ENCODE measurements at places on chromosomes 11 and 22.

DNA sequence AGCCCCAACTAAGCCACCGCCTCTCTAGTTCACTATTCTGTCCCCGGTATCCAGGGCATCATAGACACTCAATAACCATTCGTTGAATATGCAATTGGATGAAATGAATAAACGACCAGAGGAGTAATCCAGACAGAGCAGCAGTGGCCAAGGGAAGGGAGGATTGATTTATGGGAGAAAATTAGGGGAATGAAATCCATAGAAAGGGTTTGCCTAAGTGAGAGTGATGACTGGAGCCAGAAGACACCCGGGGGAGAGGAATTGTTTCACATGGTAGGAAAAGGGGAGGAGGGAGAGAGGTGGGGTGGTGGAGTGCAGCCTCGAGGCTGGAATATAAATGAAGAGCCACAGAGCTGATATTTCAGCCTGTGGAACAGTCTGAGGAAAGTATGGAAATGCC is 168.2 kb downstream of the COMMD9 start:
- H3K36me3 ChIP-seq, result no peaks in the 10 kb centered on the region
- H3K4me1 ChIP-seq, result no peaks in the 10 kb centered on the region
- DNase-seq, result no peak
- no peak overlapping the region for H3K27ac ChIP-seq
- no peak overlapping the region for H3K4me3 ChIP-seq

- DNase-seq, result no peak
- no peaks in the 10 kb centered on the region for H3K4me1 ChIP-seq
- no peak overlapping the region for H3K27ac ChIP-seq
These were observed 17.6 kb downstream of the KCNJ4 start for GRCh38 chr22:38437416-38437815.

DNA sequence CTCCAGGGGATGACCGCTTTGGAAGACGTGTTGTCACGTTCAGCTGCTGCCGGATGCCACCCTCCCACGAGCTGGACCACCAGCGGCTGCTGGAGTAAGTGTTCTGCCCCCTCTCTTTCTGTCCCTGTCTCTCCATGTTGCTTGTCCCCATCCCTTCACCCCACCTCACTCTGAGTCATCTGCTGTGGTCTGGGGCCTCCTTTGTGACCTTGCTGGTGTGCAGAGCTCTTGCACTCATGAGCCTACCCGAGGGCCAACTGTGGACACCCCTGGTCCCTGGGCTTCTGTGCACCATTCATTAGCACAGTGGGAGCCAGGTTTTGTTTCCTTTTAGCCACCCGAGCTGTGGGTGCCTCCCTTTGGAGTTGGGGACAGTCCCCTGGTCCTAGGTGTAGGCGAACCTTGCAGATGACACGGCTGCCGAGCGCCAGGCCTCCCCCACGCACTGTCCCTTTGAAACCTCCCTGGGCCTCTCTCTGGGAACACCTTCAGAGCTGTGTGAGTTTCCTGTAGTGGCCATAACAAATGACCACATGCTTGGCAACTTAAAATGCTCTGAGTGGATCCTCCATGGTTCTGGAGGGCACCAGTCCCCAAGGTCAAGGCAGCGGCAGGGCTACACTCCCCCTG is 49.8 kb downstream of the ARHGAP8 start:
- peak overlapping the region; percentile 90 for H3K27ac ChIP-seq
- no peak overlapping the region for H3K4me3 ChIP-seq
- no peak for DNase-seq
- no peaks in the 10 kb centered on the region for H3K4me1 ChIP-seq
- H3K27me3 ChIP-seq, result peaks cover 35% of the 10 kb centered on the region

- no peaks in the 10 kb centered on the region for H3K27me3 ChIP-seq
- DNase-seq, result no peak
- peaks cover 4% of the 10 kb centered on the region for H3K4me1 ChIP-seq
These were observed 189.9 kb downstream of the ARHGAP42 start for GRCh38 chr11:100876815-100877520.

DNA sequence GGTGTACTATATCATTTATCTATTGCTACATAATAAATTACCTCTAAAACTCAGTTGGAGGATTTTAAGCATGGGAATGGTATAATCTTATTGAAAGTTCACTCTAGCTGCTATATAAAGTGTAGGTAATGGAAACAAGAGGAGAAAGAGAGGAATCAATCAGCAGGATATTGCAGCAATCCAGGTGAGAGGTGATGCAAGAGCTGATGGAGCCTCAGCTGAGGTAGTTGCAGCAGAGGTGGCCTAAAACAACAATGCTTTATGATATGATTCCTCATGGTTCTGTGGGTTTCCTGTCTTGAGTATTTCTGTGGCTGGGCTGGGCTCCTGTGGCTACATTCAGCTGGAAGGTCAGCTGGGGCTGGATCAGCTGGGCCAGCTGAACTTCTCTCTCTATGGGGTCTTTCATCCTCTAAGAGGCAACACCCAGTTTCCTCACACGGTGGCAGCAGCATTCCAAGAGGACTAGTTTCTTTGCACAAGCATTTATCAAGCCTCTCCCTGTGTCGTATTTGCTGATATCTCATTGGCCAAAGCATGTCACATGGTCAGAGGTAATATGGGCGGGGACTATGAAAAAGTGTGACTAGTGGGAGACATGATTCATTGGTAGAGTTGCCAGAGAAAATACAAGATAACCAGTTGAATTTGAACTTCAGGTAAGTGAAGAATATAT is 135.4 kb upstream of the LARGE1 start:
- peaks cover 5% of the 10 kb centered on the region for H3K27me3 ChIP-seq
- H3K36me3 ChIP-seq, result no peaks in the 10 kb centered on the region
- no peaks in the 10 kb centered on the region for H3K4me1 ChIP-seq
- H3K27ac ChIP-seq, result no peak overlapping the region
- no peak overlapping the region for H3K4me3 ChIP-seq

- H3K36me3 ChIP-seq, result no peaks in the 10 kb centered on the region
- H3K27ac ChIP-seq, result no peak overlapping the region
- no peaks in the 10 kb centered on the region for H3K27me3 ChIP-seq
- no peak for DNase-seq
- no peak overlapping the region for H3K4me3 ChIP-seq
These were observed 50.0 kb downstream of the SBF2 start for GRCh38 chr11:10243896-10244575.

DNA sequence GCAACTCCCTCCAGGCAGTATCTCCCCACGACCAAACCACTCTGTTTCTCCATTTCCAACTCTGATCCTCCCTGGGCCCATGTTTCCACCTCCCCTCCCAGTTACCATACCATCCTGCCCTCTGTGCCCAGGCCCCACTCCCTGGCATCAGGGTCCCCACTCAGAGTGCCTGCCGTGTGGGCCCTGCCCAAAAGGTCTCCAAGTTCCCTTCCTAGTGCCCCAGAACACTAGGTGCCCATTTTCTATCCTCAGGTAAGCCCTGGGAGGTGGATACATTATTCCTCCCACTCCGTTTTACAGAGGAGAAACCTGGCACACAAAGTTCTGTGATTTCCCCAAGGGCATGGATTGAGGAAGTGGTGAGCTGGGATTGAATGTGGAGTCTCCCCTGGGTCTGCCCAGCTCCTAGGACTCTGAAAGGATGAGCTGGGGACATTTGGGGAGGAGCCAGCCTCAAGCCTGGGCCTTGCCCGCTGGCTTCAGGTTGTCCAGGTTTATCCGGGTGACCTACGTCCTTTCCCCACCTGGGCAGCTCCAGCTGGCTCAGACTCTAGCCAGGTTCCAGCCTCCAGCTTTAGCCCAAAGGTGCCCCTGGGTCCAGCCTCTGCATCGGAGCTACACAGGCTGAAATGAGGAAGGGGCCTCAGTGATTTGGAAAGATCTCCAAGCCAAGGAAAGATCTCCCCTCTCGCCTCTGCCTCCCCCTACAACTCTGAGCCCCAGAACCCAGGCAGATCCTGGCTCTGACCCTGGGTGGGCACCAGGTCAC is 2.2 kb upstream of the GSTT4 start:
- H3K4me3 ChIP-seq, result no peak overlapping the region
- no peak for DNase-seq
- no peaks in the 10 kb centered on the region for H3K27me3 ChIP-seq
- peaks cover 25% of the 10 kb centered on the region for H3K4me1 ChIP-seq
- no peak overlapping the region for H3K27ac ChIP-seq

- no peak overlapping the region for H3K27ac ChIP-seq
- no peak overlapping the region for H3K4me3 ChIP-seq
- no peaks in the 10 kb centered on the region for H3K27me3 ChIP-seq
- H3K4me1 ChIP-seq, result no peaks in the 10 kb centered on the region
These were observed 137.3 kb downstream of the KCNA4 start for GRCh38 chr11:29879560-29879959.

Data from naive B cell (primary cell).